Lung microvascular endothelial cell (primary cell): ENCODE measurements at places on chromosomes 1 and 21.

- DNase-seq: no peak
Measured at GRCh38 chr1:92277105-92277723, 21.6 kb downstream of the GLMN start.

DNA sequence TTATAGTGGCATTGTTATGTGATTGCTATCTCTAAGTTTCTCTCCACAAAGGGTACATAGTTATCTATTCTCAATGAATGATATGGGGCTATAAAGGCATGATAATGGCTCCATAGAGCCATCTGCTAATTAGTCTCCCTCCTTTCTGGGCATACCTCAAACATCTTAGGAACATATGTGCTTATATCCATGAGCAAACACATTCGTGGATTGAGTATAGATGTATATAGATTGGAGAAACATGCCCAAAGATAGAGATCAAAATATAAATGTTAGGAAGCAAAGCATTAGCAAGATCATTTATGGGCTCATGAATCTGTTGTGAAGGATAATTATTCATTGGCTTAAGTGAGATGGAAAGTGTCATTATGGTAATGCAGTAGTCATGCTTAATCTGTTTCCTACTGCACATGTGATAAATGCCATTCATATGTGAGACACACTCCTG lies 155.8 kb upstream of the UBE2U start:
- DNase-seq: no peak

GRCh38 chr1:229535230-229535629 lies 23.3 kb downstream of the ABCB10 start:
- DNase-seq: no peak

- DNase-seq: no peak
Measured at GRCh38 chr1:211132721-211133392, 1.1 kb downstream of the KCNH1 start.

GRCh38 chr21:45590726-45591618 lies 48.7 kb upstream of the SLC19A1 start:
- no peak for DNase-seq
